Spinal cord (tissue), 10 donors: ENCODE measurements at places on chromosomes 16 and 17.

DNA sequence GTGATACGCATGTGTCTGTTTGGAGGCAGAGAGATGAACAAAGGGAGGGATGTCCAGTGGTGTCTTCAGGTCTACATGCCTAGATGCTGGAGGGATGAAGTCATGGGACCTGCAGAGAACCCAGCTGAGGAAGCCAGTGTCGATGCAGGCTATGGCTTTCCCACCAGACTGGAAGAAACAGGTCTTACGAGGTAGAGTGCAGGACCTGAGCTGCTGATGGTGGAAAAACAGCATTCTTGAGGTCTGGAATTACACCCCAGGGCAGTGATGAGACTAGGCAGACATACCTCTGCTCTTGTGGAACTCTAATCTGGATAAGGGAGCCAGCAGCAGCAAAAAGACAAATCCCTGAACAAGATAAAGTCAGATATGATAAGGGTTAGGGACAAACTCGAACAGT, 37.4 kb downstream of the ARSG start:
- no peak for DNase-seq

DNA sequence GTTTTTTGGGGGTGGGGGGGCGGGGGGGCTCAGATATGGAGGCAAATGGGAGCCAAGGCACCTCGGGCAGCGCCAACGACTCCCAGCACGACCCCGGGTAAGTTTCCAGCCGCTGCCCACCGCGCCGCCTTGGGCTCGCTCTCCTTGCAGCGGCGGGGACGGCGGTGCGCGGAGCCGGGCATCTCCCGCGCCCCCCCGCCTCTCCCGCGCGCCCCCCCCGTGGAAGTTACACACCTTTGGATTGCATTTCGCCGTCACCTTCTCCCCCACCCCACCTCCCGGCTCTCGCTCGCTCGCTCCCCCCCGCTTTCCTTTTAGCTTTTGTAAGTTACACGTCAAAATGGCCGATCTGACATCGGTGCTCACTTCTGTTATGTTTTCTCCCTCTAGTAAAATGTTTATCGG, 387 bp downstream of the MSI2 start:
- peak; percentile 65 for DNase-seq

GRCh38 chr16:29000019-29000418, 15.2 kb downstream of the LAT start:
- DNase-seq = no peak

DNA sequence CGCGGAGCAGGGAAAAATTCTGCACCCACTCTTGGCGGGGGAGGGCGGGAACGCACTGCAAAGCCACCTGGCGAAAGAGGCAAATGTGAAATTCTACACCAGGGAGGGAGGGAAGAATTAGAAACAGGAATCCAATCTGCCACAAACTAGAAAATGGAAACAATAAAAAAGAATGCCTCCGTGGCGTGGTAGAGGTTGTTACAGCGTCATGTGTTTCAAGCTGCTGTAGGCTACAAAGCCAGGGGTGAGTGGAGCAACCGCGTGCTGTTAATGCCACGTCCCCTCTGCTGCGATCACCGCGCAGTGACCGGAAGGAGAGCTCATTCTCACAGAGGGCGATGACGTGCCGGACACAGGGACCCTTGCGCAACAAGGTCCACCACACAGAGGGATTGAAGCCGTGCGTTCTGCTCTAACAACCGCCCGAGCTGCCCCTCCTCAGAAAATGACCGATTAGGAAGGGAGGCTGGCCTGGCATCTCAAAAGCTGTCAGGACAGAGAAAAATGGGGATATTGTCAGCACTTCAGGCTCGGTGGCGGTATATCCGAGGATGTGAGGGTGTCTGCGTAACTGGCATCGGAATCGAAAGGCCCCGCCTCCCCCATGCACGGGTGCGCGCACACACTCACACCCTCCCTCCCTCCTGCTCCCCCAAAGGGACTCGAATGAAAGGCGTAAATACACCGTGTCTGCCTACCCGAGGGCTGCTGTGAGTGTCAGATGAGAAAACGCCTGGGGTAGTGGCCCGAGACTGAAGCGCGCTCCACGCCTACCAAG, 70.8 kb upstream of the TNRC6C start:
- peak; percentile 88 for DNase-seq

DNA sequence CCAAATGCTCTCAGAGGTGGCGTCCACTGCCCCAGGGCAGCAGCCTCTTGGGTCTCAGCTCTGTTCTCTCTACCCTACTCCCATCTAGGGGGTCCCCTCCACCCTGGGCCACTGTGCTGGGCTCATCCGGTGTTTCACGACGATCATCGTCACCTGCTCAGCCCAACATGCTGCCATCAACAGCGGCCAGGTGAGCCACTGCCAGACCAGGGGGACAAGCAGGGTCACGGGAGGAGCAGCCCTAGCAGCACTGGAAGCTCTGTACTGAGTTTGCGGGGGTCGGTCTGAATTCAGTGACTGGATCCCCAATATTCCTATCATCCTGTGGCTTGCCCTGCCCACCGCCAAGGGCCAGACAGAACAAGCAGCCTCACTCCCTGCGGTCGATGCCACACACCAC, 16.0 kb downstream of the ALOX12B start:
- no peak for DNase-seq

- DNase-seq = no peak
These were observed 37.1 kb downstream of the SPACA3 start for GRCh38 chr17:33028778-33029177.

- DNase-seq = no peak
These were observed 1.5 kb downstream of the GGA2 start for GRCh38 chr16:23508589-23509440.

- DNase-seq = no peak
These were observed 27.3 kb downstream of the SRCIN1 start for GRCh38 chr17:38578229-38579082.

GRCh38 chr17:6488008-6488539, 43.8 kb downstream of the PIMREG start:
- no peak for DNase-seq

GRCh38 chr17:9811537-9811936, 10.3 kb downstream of the GSG1L2 start:
- no peak for DNase-seq

DNA sequence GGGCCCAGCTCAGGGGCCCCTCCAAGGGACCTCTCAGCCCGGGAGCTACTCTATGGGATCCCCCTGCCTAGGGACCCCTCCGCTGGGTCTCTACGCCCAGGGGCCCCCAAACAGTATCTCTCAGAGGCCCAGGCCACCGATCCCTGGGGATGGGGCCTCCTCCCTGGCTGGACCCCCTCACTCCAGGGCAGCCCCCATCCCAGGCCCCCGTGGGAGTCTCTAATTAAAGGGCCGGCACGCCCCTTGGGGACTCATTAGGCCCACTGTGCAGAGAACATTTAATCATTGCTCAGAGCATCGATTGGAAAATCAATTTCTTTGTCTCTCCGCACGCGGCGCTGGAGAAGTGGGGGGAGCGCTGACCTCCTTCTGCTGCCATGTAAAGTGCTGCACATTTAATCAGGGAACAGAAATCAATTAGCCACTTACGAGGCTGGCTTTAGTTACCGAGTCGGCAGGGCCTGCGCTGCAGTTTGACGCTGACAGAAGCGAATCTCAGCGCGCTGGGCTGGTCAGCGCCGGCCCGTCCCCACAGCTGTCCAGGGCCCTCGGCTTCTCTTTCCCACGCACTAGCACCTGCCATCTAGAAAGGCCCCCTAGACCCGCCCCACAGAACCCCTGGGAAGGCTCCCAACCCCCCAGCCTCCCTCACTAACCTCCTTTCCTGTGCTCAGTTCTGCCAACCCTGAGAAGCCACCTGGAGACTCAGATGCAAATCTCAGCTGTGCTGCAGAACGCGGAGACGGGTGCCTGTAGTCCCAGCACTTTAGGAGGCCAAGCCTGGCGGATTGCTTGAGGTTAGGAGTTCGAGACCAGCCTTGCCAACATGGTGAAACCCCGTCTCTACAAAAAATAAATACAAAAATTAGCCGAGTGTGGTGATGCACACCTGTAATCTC, 20.2 kb upstream of the C1QL1 start:
- DNase-seq = peak; percentile 46

GRCh38 chr16:70746708-70747424, 54.1 kb downstream of the VAC14 start:
- DNase-seq = no peak

DNA sequence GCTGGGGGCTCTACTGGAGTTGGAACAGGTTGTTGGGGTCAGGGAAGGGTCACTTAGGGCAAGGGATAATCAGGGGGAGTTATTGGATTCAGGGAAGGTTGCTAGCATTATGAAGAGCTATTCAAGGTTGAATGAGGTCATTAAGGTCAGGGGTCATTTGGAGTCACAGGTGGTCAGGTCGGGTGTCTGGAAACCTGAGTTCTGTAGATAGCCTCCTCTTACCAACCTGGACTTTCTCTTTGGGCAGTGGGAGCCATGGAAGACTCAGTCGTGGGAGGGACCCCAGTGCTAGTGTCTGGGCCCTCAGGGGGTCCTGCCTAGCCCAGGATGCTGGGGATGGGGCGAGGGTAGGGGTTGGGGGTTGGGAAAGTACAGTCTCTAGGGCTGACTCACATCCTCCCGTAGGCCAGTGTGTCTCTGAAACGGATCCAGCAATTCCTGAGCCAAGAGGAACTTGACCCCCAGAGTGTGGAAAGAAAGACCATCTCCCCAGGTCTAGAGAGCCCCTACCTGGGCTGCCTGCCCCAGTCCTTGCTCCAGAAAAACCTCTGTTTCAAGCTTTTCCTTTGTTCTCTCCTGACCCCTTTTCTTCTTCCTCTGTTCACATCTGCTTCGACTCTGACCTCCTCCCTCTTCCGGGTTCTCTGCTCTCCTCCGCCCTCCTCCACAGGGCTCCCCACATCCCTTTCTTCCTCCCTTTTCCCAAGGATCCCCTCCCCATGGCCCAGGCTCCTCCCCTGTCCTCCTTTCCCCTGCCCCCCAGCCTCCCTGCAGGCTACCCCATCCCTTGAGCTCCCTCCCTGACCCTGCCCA, 33.5 kb downstream of the ABCC3 start:
- DNase-seq = no peak

- no peak for DNase-seq
These were observed 27.5 kb downstream of the ZFHX3 start for GRCh38 chr16:73020409-73020884.

GRCh38 chr17:44355642-44356099, 8.0 kb downstream of the FAM171A2 start:
- no peak for DNase-seq

DNA sequence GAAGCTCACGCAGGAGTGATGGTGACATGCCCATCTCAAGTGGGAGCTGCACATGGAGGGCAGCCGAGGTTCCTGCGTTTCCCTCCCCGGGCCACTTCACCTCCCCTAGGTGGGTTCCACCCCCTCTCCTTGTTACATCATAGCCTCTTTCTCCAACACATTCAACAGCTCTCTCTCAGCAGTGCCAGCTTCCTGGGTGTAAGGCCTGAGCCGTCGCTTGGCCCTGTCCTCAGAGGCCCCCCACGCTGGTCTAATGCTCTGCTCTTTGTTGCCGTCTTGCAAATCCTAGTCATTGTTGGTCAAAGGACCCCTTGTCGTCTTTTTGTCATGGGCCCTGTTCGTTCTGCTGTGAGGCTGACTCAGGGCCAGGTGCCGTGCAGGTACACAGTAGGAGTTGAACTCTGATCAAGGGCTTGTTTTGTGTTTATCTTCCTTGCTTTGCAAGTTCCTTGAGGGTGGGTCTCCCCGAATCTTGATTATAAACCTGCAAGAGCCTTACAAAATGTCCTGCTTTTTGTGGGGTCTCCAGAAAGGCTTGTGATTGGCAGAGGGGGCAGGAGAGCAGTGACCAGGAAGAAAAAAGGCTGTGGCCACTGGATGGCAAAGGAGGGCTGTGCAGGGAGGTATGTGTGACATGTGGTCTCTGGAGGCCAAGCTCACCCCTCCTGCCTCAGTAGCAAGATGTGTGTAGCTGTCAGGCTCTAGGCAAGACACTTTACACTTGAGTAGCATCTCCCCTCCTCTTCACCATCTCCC, 136.6 kb downstream of the CCDC182 start:
- no peak for DNase-seq

DNA sequence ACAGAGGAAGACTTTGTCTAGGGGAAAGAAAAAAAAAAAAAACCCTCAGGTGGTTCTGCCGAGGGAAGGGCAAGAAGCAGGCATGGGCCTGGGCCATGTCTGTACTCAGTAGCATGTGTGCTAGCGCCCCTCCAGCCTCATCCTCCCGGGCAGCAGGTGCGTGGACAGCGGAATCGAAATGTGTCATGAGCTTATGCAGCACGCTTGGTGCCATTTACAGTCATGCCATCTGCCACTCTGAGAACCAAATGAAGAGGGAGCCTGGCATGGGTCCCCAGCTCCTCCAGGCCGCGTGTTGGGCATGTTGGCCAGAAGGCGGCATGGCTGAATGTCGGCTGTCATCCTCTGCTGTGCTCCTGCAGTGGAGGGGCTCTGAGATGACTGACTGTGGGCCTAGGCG, 31.4 kb downstream of the CRAMP1 start:
- no peak for DNase-seq

- DNase-seq = no peak
These were observed 6.7 kb downstream of the CBX8 start for GRCh38 chr17:79789943-79790804.

- DNase-seq = no peak
These were observed 171.3 kb upstream of the CHMP6 start for GRCh38 chr17:80820331-80820730.

DNA sequence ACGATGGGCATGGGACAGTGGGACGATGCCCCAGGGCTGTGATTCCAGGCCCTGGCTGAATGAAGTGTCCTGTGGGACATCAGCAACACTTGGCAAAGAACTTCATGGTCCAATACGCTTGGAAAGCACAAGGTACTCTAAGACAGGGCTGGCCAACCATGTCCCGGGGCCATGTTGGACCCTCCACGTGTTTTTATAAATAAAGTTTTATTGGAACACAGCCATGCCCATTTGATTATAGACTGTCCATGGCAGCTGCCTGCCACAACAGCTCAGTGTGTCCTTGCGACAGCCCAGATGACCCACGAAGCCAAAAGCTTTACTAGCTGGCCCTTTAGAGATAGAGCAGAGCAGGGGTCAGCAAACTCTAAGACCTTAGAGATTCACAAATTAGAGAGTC, 282.1 kb downstream of the C16orf95 start:
- DNase-seq = no peak

GRCh38 chr17:63925615-63926014, 6.5 kb downstream of the CD79B start:
- DNase-seq = no peak
